ENCODE measurements at places on chromosomes 2 and 18.

- DNase-seq, result no peak
Measured at GRCh38 chr18:67896451-67896850, 379.9 kb upstream of the DSEL start.

GRCh38 chr2:134133622-134134312 is 120.1 kb upstream of the MGAT5 start:
- DNase-seq, result no peak

- DNase-seq, result no peak
Measured at GRCh38 chr18:50749421-50749820, 70.4 kb downstream of the MRO start.

GRCh38 chr2:16214391-16214790 is 274.0 kb downstream of the MYCN start:
- DNase-seq, result no peak

GRCh38 chr2:64007924-64008323 is 11.3 kb downstream of the VPS54 start:
- no peak for DNase-seq

Data from left lung (tissue), 14 donors.